Sciatic nerve (tissue), 2 donors: ENCODE measurements at places on chromosomes 3 and 15. TPM values are rescaled to one million over a fixed set of nuclear protein-coding genes. Genes with fewer than 3 reads are reported as not detected.

- no peak for DNase-seq
Observed at GRCh38 chr15:73572296-73572695, 60.9 kb downstream of the NPTN start.

- DNase-seq = no peak
Observed at GRCh38 chr15:39194106-39194830, 386.6 kb upstream of the THBS1 start.

Gene COL6A5
- not detected for total RNA-seq

DNA sequence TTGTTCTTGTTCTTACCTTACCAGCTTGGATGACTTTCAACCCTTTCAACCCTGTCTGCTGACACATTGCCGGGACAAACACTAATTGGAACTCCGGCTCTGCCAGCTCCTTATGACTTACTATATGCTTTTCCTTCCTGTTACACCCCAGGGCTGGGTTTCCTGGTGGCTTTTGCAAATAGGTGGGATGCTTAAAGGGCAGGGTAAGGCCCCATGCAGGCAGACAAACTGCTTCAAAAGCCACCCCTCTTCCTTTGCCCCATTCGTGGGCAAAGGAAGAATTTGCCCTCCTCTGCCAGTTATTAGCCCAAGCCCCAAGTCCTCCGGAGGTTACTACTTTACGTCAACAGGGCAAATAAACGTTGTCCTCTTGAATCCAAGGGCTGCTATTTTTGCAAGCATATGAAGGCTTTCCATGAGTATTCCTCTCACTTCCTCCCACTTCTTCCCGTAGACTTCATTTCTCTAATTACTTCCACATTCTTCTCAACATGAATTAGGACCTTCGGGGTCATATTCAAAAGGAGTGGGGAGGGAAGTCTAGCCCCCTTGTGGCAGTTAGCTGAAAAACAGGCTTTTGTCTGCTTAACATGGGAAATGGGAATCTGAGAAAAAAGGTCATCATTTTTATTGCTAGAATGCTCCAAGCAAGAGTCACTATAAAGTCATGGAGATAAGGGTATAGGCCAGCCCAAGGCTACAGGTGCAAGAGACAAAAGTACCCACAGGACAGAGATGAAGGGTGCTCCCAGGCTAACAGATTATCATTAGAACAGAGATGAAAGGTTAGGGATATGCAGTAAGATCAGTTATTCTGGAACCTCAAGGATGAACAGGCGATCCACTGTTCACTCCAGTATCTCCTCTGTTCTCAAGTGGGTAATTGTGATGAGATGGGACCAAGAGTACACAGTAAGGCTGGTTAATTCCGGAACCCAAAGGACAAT lies 56.3 kb upstream of the FSTL1 start:
- no peak for DNase-seq

DNA sequence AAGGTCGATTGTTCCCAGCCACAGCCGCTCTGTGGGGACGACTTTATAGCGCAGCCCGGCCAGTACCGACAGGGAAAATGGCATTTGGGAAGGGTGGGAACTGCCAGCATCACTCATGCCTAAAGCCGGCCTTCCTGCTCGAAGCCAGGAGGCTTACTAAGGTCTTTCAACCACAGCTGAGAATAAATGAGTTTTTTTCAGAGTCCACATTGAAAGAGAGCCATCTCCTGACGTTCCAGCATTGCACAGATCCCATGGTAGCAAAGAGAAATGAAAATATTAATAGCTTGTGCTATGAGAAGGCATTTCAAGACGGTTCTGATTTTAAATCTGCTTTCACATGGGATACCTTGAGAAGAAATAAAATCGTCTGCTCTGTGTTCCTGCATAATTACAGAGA lies 230.2 kb upstream of the IGF1R start:
- DNase-seq = no peak

- DNase-seq = no peak
Observed at GRCh38 chr3:128763967-128764366, 38.0 kb downstream of the RAB7A start.

Gene LMAN1L
- not detected for total RNA-seq

Gene ZDHHC3
- total RNA-seq = 85.1 TPM

Gene KIF15
- 0.53 TPM for total RNA-seq

DNA sequence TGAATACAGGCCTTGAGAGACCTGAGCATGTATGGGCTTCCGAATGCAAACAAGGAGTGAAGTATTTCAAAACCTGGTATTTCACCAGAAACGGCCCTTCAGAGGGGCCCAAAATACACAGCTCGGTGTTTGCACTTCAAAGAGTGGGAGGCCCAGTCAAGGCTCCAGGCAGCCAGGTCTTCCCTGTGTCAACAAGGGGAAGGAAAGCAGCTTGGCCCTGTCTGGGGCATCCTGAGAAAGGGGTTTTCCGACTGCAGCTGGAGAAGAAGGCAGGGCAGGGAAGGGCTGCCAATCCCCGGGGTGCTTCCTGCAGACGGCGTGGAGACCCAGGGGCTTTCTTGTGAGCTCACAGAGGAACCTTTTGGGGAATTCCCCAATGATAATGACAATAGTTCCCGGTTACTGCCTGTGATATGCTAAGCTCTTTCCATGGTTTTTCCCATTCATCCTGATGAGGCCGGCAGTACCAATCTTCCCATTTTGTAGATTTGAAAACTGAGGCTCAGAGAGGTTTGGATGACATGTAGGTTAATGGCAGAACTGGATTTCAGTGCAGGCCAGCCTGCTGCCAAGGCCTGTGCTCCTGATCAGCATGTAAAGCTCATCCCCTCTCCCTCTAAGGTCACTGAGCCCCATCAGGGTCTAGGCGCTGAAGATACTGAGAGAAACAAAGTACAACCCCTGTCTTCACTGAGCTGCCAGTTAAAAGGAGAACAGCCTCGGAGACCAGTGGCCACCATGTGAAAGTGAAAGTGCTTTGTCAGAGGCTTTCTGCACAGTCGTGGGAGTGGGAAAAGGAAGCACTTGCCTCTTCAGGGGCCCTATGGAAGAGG lies 43.0 kb upstream of the TLE3 start:
- peak; percentile 57 for DNase-seq

GRCh38 chr3:40267937-40268724 lies 41.4 kb upstream of the EIF1B start:
- no peak for DNase-seq

GRCh38 chr15:100348578-100348977 lies 6.8 kb upstream of the ADAMTS17 start:
- DNase-seq = no peak

Gene CPNE9
- not detected for total RNA-seq

Gene CMC1
- 17.0 TPM for total RNA-seq

GRCh38 chr15:100112061-100112420 lies 229.7 kb downstream of the ADAMTS17 start:
- DNase-seq = no peak

GRCh38 chr15:57321973-57322601 lies 54.2 kb upstream of the CGNL1 start:
- DNase-seq = no peak

GRCh38 chr3:3627114-3627513 lies 172.1 kb upstream of the LRRN1 start:
- no peak for DNase-seq

DNA sequence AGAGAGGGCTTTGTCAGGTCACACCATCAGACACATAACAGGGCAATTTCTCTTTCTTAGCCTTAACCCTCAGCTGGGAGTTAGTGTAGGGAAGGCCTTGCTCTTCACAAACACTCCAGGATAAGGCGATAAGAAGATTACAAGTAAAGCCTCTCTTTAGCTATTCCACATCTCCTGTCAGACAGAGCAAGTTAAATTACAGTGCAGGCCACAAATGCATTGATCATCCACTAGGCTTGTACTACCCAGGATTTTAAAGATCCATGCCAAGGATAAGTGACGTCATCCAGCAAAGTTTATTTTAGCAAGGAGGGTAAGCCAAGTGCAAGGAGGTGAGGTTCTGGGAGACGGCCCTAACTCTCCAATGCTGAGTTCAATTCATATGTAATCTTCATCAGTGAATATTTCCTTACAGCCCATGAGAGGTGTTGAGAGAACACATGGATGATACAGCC lies 890.6 kb upstream of the NR2F2 start:
- no peak for DNase-seq

DNA sequence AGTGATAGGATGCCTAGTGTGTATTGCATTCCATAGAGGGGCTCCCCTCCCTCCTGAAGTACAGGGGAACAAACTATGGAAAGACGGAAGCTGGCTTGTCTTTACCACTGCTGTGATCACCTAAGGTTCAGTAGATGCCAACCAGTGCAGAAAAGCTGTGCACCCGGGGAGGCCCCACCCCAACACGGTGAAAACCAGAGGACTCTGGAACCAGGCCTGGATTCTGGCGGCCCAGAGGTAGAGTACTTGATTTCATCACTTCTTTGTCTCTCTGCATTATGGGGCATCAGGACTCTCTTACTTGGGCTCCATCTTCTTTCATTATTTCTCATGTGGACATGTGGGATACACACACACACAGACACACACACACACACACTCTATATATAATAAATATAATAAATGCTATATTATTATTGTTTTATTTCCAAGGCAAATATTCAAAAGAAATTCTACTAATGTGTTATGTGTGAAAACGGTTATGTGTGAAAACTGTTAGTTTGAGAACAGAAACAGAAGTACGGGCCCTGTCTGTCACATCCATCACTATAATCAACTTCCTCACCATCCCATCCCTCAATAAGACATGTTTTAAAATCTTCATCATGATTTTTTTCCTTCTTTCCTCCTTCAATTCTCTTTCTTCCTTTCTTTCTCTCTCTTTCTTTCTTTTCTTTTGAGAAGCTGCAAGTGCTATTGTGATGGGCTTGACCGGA lies 152.4 kb upstream of the CMC1 start:
- no peak for DNase-seq

DNA sequence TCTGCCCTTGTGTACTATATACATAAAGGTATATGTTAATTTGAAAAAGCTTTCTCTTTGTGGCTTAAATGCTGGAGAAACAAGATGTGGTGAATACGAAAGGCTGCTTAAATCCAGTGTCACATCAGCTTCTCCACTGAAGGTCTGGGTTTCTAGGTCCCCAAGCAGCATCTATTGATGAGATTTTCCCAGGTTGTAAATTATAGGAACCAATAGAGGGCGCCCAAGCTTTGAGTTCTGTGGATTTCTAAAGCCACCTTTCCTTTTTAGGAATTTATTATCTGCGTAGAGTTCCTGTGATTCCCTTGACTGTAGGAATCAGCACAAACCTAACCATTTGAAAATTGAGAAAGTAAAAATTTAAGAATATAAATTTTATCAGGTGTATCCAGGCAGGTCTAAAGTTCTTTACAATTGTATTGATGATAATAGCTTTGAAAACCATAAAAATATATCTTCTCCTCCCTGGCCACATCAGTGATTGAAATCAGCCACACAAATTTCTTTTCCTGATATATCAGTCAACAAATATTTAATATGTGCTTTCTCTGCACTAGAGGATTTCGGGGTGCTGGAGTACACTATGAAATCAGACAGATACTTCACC lies 88.3 kb upstream of the ADAMTSL3 start:
- DNase-seq = no peak

- no peak for DNase-seq
Observed at GRCh38 chr15:81573098-81573746, 199.2 kb upstream of the TMC3 start.

GRCh38 chr15:46502667-46503066 lies 867.8 kb downstream of the SQOR start:
- no peak for DNase-seq

- no peak for DNase-seq
Observed at GRCh38 chr3:48655606-48656005, 7.1 kb downstream of the CELSR3 start.

- no peak for DNase-seq
Observed at GRCh38 chr15:73383310-73384189, 14.8 kb upstream of the HCN4 start.

DNA sequence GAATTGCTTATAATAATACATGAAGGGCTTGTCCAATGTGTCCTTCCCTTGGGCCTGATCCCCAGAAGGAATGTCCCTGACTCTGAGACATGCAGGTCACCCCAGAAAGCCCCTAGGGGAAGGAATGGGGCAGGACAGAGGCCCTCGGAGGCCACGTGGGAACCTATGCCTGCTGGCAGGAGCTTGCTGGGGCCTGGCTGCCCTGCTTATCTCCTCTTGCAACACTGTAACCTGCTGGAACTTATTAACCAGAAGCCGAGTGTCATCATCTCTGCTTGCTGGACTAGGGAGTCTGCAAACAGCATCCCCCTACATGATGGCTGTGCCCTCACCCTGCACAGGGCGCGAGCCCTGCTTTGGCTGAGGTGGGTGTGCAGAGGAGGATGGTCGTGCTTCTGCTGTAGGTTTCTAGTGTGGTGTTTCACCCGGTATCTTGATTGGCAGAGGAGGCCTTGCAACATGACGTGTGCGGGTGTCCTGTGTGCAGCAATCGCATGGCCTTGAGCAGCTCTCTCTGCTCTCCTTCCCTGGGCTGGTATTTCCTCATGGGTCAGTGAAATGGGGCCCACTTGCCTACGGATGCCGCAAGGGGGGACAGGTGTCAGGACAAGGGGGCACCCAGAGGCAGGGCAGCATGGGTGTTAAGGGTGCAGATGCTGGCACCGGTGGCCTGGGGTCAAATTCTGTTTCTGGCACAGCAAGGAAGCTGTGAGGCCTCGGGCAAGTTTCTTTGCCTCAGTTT lies 5.0 kb downstream of the CHST13 start:
- DNase-seq = no peak

Gene RAB11A
- 154 TPM for total RNA-seq

DNA sequence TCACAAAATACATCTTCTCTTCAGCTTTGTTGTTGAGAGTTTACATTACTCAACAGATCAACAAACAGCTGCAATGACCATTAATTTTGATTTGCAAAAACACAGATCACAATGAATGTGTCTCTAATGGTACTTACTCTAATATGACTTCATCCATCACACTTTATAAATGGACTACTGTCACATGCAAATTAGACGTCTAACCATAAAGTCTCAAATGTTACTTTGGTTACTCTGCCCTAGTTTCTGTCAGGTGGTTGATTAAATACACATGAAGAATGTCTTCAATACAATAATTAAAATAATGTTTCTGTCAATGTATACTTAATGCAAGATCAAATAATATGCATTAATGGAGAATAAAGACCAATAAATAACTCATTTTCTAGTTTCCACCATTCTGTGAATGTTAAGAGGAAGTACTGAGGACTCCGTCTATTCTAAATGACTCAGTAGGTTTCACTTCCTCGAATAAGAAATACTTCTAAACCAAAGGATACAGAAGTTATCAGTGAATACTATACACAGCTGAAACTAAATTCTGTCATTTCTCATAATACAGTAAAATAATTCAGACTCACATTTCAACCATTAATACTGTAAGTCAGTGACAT lies 145.8 kb downstream of the CBLB start:
- no peak for DNase-seq

GRCh38 chr3:99865321-99865720 lies 47.7 kb downstream of the CMSS1 start:
- no peak for DNase-seq

GRCh38 chr3:64266065-64266931 lies 41.0 kb upstream of the PRICKLE2 start:
- no peak for DNase-seq
